ENCODE measurements at places on chromosomes 7 and 10. TPM values are rescaled to one million over a fixed set of nuclear protein-coding genes. Genes with fewer than 3 reads are reported as not detected.

DNA sequence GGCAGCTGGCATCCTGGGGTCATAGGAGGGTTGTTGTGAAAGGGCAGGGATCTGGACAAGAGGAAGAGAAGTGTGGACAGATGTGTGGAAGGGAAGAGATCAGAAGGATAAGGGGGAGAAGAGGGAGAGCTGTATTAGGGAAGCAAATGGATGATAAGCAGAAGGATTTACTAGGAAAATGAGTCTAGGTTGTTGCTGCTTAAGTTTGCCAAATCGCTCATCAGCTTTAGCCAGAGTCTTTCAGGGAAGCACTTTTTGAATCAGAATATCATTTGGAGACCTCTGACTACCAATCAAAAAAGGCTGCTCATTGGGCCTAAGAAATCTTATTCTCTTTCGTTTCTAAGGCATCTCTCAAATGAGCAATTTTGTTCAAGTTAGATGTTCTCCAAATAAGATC is 2.6 kb upstream of the CSGALNACT2 start:
- DNase-seq: no peak

- DNase-seq: no peak
Observed at GRCh38 chr7:33130184-33130583, 820 bp downstream of the BBS9 start.

DNA sequence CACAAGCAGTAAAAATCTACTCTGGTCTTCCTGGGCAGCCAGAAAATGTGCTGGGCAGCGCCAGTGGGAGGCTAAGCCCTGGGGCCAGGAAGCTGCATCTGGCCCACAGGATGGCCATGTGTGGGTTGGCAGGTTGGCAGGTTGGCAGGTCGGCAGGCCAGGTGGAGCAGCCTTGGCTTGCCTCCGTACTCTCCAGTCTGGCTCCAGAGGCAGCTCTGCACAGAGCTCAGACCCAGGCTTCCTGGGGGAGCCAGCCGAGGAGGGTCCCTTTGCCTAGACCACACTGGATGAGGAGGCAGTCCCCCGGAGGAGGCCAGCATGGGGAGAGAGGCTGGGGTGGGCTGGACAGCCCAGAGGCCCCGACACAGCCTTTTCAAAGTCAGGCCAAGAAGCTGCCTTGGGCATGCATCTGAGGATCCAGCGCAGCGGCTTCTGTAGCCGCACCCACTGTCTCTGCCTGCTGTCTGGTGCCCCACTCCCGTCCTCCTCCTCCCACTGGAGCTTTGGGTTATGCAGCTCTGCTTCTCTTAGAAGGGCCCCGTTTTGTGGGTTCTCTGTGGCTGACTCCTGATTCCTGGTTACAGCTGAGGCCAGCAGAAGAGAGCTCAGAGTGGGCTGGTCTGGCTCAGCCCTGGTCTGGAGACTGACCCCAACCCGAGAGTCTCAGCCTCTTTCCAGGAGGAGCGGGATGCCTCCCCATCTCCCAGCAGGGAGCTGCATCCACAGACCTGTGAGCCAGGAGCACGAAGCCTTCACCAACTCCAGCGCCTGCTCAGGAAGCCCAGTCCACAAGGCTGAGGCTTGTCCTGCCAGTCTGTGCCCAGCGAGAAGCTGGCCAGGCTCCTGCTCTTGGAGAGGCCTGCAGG is 44.6 kb downstream of the CFAP46 start:
- no peak for DNase-seq

DNA sequence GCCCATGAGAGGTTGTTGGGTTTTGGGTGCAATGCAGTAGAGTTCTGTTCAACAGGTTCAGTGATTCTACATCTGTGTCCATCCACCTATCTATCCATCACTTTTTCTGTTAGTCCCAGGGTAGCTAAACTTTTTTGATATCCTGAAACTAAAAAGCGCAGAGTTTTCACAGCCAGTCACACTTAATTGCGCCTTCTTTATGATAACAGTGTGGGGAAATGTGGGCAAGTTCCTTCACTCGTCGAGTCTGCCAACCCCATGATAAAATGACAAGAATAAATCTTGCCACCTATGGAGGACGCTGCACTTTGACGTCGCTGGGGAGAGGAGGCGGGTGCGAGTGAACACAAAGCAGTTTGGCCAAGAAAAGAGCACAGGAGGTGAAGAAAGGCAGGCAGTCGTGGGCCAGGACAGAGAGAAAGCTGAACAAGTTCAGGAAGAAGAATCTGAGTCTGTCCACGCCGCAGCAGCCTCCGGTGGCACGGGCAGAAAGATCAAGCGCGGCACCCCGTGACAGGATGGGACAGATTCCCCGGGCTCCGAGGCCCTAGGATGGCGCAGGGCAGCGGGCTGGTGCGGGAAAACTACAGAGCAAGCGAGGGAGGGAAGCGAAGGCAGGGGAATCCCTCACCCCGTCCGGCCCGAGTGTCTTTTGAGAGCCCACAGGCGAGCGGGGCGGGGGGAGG is 9.2 kb downstream of the SP8 start:
- DNase-seq: no peak

DNA sequence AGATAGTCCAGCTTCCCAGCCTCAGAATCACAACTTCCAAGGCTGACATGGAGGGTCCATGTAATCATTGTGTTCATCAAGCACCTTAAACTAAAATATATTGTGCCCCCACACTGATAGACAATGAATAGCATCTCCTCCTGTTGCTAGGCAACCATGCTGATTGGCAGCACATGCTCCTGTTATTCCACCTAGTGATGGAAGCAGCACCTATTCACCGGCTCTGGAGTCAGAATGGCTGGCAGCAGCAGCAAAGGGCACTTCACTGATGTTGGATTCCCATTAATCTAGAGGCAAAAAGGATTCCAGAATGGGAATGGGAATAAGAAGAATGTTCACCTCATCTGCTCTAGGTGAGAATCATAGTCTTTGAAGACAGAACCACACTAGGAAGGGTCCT is 55.0 kb downstream of the RELN start:
- no peak for DNase-seq

DNA sequence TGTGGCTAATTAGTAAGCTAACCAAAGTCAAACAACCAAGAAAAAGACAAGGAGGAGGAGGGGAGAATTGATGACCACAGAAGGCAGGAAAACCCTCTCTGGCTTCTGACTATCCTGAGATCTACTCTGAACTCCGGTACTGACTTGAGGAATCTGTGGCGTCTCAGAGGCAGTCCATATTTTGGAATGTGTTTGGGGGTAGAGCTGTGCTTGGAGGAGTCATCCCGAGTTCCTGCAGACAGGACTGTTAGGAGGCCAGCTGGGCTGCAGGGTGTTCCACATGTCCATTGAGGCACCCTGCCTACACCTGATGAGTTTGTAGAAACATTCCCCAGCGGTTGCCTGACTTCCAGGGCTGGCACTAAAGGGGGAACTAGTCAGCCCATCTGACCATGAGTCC is 91.6 kb downstream of the PLCE1 start:
- no peak for DNase-seq

Gene NFE2L3
- 12.6 TPM for total RNA-seq

Gene ERVW-1
- total RNA-seq: not detected

Data from OCI-LY7 (cell line).